ENCODE measurements at places on chromosomes 16 and 17.

DNA sequence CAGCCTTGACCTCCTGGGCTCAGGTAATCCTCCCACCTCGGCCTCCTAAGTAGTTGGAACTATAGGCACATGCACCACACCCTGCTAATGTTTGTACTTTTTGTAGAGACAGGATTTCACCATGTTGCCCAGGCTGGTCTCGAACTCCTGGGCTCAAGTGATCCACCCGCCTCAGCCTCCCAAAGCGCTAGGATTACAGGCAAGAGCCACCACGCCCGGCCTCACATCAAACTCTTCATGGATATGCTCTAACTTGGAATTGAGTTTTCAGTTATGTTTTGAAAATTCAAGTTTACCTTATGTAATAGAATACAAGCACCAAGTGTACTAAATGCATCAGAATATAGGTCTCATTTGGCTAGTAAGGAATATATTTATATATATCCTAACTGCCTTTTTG, 119.6 kb downstream of the BRIP1 start:
- no peak for DNase-seq

DNA sequence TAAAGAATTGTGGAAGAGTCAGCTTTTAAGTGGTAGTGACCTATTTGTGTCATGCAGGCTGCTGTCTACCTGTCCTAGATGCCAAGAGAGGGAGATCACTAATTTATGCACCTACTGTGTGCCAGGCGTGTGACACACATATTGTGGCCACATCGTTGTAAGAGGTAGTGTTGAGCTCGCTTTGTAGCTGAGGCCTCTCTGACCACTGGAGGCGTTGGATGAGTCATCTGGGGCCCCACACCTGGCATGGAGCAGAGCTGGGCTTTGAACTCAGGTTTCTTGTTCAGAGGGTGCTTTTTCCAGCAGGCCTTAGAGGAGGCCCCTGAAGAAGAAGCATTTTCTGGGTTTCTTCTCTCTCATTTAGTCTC, 52.3 kb upstream of the LGALS9 start:
- no peak for DNase-seq

DNA sequence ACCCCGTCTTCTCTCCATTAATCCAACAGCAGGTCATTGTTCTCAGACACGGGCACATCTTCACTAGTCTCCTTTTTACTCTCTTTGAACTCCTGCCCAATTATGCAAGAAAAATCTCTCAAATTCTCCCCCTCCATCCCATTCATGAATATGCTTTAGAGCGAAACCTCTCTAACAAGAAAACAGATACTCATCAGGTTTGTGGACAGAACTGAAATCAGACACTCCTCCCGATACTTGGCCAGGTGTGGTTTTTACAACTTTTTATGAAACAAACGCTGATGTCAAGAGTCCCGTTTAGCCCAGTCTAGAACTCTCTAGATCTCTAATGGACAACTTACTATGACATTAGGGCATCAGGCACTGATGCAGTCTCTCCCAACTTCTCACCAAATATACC, 40.9 kb downstream of the PIK3R5 start:
- DNase-seq: no peak

DNA sequence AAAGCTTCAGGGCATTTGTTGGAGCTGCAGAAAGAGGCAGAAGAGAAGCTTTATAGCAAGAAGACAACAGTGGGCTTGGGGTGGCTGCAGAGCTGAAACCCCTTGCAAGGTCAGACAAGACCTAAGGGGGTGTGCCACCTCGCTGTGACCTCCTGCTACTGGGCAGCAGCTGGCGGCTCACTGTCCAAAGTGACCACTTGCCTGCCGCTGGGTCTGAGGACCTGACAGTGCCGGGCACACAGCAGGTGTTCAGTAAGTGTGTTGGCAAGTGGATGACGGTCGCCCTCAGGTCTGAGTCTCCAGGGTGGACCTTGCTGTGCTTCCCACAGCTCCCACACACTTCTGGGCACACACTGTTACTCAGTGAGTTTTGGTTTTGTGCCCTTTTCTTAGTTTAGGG, 336.5 kb downstream of the C16orf95 start:
- no peak for DNase-seq

- DNase-seq: no peak
Measured at GRCh38 chr17:29687596-29687995, 64.9 kb upstream of the CORO6 start.

DNA sequence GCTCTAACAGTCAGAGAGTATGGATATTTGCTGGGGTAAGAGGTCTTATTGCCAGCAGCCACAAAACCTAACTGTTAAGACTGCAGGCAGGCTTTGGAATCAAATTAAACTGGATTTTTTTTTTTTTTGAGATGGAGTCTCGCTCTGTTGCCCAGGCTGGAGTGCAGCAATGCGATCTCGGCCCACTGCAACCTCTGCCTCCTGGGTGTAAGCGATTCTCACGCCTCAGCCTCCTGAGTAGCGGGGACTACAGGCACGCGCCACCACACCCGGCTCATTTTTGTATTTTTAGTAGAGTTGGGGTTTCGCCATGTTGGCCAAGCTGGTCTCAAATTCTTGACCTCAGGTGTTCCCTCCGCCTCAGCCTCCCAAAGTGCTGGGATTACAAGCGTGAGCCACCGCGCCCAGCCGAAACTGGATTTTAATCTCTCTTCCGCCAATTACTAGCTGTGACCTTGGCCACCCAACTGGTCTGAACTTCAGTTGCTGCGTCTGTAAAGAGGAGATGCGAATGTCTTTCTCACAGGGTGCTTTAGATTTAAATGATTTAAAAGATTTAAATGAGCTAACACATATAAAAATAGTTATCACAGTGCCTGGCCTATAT, 842 bp downstream of the MRPL10 start:
- no peak for DNase-seq

- DNase-seq: no peak
Measured at GRCh38 chr16:84496991-84497390, 7.5 kb downstream of the MEAK7 start.

DNA sequence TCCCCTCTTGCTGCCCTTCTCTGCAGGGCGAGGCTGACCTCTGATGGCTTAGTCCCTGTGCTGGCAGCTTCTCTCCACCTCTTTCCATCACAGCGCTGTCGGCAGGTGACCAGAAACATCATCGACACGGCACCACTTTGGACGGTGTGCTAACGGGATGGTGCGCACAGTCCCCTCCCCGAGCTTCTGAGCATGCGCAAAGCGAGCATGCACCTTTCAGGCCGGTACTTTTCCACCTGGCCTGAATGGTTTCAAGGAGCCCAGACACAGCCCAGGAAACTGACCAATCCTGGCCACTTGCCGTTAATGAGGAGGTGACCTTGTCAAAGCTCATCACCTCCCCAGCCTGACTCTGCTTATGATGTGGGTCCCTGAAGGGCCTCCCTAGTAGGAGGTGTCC, 54.8 kb downstream of the MGAT5B start:
- no peak for DNase-seq

- no peak for DNase-seq
Measured at GRCh38 chr16:3121851-3122467, 9.6 kb downstream of the ZNF205 start.

DNA sequence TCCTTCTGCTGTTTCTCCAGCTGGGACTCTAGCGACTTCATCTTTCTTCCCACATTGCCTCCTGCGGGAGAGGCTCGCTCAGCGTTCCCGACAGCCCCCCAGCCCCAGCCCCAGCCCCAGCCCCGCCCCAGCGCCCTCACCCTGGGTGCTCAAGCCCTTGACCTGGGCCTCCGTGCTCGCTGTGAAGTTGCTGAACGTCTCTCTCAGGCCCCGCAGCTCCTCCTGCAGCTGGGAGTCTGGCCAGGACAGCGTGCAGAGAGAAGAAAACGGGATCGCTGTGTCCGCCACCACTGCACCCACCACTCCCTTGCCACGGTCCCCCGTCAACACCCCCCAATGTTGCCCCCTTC, 2.4 kb downstream of the ASGR1 start:
- DNase-seq: no peak

GRCh38 chr17:75084039-75084660, 3.6 kb upstream of the SLC16A5 start:
- DNase-seq: peak; percentile 66

DNA sequence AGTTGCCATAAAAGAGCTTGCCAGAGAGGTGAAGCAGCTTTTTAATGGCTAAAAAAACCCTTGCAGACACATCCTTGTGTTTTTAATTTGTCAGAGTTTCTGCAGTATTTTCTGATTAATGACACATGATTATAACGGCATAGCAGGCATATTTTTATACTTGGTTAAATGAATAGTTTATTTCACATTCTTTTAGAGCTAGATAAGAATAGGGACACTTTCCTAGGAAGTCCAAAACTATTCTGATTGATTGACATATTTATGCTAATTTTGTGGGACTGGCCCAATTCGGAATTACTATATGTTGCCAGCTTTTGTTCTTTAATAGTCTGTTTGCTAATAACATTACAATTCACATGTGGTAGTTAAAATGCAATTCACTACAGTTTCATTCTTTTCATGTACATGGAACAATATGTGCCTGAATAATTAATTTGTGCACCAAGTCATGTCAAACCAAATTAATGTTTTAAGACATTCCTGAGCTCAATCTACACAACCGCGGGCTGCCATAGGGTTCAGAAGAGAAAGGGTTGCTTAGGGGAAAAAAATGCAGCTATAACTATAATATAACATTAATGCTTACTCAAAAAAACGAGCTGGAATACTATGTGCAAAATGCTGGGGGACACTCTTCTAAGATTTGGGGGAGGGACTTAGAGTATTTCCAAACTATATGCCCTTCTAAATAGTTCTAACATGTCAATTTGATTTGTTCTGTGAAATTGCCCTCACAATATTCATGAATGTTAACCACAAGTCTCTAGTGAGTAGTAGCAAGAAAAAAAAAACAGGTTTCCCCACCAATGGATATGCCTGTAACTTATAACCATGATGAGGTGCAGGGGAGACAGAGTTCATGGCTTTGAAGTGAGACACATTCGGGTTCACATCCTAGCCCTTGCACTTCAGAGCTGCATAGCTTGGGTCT, 305.4 kb downstream of the CEP112 start:
- no peak for DNase-seq

DNA sequence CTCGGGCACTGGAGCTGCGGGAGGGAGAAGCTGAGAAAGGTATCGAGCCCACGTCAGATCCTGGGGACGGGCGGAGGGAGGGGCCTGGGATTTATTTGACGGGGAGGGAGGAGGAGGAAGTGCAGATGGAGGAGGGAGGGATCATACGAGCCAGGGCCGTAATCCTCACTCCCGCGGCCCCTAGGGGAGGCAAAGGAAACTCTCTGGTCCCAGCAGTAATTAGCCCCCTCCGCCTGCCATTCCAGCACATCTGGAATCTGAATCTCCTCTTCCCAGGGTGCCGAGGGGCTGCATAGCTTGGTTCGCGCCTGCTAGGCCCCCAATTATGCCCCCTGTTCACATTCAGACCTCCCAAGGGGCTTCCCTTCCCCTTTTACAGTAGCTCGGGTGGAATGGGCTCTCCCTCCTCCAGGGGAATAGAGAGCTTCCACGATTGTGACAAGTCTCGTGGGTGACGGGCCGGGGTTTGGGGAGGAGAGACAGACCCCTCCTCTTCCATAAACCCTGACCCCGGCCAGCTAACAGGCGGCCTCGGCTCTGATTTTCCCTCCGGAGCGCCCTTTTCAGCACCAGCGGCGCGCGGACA, at the start of gene SEZ6L2:
Gene SEZ6L2 (minus strand): TSS at position 35 of the 586 bp plus-strand sequence. CDS start 531 bp downstream, outside the sequence.
- peak; percentile 91 for DNase-seq

GRCh38 chr17:22463110-22463850, 771.0 kb downstream of the KCNJ18 start:
- DNase-seq: no peak

GRCh38 chr17:64126918-64127317, 3.0 kb downstream of the ERN1 start:
- no peak for DNase-seq

GRCh38 chr17:17453088-17453487, 23.7 kb upstream of the MED9 start:
- no peak for DNase-seq

GRCh38 chr16:46427340-46428107, 193.7 kb downstream of the SHCBP1 start:
- no peak for DNase-seq

DNA sequence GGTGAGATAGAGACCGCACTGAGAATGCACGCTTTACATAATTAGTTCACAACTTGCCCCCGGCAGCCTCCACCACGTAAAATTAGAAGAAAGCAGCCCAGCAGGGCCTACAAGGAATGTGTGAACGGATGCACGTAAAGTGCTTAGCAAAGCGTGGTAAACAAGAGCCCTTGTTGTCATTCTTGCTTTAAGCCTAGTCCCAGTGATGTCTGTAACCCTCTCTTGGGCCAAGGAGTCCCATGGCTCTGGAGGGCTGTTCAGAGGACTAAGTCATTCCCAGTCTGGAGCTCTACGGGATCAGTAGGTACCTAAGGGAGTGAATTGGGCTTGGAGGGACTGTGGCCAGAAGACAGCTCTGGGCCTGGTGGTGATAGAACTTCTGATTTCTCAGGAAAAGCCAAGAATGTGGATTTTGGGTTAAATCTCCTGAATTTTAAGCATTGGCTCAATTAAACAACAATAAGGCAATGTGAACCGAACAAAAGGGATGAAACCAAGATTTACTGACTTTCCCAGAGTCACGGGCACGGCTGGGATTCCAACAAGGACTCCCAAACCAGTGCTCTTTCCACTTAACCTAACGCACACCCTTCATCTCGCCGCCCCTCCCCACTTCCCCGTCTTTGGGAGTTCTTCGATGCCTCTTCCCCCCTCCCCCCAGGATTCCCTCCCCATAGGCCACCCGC, 775 bp upstream of the CHP2 start:
- no peak for DNase-seq

DNA sequence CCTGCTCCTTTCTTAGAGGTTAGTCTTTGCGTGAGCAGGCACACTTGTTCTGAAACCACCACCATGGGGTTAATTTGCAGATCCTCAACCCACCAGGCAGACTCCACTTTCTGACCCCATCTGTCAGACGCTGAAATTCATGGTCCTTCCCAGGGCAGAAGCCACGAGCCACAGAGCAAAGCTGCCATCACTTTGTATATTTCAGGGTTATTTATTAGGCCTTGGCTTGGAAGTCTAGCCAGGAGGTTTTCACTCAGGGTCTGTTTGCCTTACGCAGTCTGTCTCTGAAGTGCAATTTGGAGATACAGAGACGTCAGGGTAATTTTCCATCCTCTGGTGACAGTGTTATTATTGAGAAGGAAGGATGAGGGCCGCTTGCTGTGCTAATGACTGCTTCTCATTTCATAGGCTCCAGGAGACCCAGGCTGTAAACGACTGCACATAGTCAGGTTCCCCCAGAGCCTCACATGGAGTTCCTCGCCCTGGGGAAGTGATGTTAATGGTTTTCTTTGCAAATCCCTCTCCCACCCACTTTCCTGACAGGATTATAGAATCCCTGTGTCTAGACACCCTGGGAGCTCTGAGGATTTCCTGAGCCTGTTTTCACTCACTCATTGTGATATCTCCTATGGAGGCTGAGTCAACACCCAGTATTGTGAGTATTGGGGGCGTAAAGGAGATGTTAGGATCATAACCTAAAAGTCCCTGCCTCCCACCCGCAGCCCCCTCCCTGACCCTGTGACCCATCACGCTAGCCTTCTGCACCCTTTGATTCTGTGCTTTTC, 269.0 kb downstream of the ABCC12 start:
- DNase-seq: no peak
